ENCODE measurements at places on chromosomes 4 and X.

GRCh38 chr4:124290678-124291077 is 421.9 kb downstream of the ANKRD50 start:
- no peak for DNase-seq

GRCh38 chr4:128633067-128633466 is 176.4 kb upstream of the JADE1 start:
- no peak for DNase-seq

- DNase-seq: no peak
These were observed 79.4 kb downstream of the FAM193A start for GRCh38 chr4:2615821-2616220.

DNA sequence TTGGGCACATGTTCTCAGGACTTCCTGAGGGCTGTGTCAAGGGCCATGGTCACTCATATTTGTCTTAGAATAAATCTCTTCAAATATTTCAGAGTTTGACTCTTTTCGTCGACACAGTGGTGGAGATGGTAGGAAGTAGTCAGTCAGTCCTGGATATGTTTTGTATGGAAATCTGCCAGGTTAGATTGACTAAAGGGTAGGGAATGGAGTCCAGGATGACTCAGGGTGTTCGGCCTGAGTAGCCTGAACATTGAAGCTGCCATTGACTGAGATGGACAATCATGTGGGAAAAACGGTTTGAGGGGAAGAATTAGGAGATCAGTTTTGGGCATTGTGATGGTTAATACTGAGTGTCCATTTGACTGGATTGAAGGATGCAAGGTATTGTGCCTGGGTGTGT is 177.1 kb upstream of the CENPE start:
- no peak for DNase-seq

- no peak for DNase-seq
These were observed 109.1 kb downstream of the PHEX start for GRCh38 chrX:22141047-22141730.

DNA sequence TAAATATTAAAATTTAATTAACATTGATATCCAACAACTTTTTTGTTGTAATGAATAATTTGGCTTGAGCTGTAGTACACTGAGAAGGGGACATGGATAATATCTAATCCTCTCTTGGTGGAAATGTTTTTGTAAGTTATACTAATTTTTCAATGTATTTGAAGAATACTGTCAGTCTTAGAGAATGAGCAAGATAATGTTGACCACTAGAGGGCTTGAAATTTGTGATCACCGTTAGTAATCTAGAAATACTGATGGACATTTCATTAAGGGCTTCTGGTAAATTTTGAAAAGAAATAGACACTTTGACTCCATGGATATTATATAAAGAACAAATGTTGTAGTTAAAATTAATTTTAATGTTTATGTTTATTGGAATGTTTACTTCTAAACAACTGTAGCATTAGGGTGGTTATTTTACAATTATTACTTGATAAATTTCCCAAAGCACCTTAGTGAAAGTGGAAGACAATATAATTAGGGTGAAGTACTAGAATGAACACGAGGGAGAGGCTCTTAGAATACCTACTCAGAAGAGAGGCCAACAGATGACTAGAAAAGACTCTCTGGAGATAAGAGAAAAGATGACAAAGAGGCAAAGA is 20.0 kb upstream of the CAMK2D start:
- peak; percentile 50 for DNase-seq

GRCh38 chr4:47218631-47219030 is 187.3 kb downstream of the GABRB1 start:
- DNase-seq: no peak

GRCh38 chr4:77031544-77031943 is 44.2 kb downstream of the CCNI start:
- DNase-seq: no peak

- DNase-seq: no peak
These were observed 75.5 kb upstream of the SLC39A8 start for GRCh38 chr4:102420563-102421398.

- no peak for DNase-seq
These were observed 28.7 kb downstream of the PAPSS1 start for GRCh38 chr4:107691378-107691777.

GRCh38 chrX:107823456-107823855 is 2.2 kb upstream of the MID2 start:
- DNase-seq: no peak

- no peak for DNase-seq
These were observed 326.1 kb downstream of the HNRNPD start for GRCh38 chr4:82047731-82048130.

DNA sequence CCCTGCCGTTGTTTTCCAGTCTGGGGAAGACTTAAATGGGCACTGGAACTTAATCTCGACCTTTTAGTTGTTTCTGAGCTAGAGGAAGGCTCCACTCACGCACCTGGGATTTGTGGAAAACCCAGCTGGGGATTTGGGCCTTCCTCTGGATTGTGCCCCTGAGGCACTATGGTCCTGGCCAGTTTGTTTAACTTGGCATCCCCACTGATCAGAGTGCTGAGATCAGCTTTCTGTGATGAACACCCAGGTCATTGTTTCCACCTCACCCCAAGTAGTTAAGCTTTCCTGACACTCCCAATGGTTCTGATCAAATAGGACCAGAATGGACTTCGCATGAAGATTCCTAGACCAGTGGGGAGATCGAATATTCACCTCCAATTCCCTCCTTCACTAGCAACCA is 20.5 kb upstream of the NAP1L5 start:
- DNase-seq: no peak

Data from spinal cord (tissue), 10 donors.